NAMALWA (cell line): ENCODE measurements at places on chromosomes 16 and 17.

GRCh38 chr16:76683051-76683450, 405.9 kb downstream of the CNTNAP4 start:
- DNase-seq = no peak

- no peak for DNase-seq
These were observed 7.5 kb upstream of the CCL1 start for GRCh38 chr17:34370376-34370996.

- DNase-seq = no peak
These were observed 6.6 kb upstream of the PMP22 start for GRCh38 chr17:15271741-15272140.

DNA sequence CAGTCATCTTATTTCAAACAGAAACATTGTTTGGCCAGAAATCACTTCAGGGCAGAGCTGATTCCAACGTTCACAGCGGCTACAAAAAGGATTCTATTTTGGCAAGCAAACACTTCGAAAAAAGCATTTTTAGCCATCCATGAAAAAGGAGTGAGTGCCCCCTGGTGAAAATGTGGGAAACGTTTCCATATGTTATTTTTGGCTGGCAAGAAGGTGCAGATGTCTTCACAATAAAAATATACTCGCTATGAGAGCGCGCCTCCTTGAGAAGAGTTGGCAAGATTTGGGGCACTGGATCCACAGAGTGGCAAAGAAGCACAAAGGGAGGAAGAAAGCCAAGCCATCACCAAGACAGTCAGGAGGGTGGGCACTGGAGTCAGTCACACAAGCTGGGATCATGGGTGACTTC, 191.1 kb downstream of the CHD9NB start:
- no peak for DNase-seq

GRCh38 chr17:80045703-80046102, 9.3 kb downstream of the CCDC40 start:
- no peak for DNase-seq

DNA sequence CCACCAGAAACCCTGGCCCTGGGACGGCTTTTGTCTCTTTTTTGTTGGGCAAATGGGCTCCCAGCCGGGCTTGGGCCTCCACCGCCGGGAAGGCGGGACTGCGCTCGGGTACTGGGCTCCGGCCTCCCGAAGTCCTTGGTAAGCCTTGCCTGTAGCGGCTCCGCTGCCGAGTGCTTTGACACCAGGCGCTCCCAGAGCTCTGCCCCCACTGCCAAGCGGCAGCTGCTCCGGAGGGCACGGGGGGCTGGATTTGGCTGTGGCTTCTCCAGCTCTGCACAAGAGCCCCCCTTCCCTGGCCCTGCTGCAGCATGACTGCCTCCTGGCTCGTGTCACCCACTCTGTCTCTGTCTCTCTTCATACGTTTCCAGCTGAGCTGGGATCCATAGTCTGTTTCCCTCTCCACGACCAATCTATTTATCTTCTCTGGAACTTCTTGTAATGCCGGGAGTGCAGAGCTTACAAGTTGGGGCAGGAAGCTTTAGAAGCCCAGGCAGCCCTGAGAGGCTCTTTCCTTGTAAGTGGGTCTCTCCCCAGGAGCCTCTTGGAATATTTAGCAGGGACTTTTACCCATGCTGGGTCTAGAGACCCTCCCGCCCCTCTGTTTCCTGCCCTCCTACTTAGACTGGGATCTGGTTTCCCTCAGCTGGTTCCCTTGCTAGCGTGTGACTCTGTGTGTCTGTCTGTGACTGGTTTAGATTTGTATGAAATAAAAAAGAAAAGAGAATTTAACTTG, 246.9 kb upstream of the GSE1 start:
- no peak for DNase-seq

DNA sequence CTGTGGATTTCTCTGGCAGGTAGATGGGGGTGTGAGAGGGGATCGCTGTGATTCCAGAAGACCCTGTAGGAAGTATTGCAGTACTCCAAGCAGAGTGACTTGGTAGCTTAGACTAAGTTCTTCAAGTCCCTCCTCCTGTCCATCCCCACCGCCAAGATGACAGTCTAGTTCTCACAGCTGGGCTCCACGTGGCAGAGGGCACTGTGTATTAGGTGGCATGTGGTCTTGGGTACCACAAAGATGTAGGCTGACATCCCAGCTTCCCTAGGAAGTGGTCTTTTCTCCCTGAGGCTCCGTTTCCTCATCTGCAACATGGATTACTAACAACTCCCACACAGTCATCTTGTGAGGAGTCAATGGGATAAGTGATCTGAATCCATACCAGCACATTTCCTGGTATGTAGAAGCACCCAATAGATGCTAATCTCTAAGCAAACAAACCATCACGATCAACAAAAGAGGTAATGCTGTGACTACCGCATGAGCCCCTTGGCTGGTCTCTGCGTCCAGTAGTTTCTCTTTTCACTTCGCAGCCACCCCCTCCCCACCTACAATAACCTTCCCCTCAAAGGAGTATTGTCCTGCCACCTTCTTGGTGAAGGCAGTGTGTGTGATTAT, 349.1 kb upstream of the EEF2KMT start:
- no peak for DNase-seq

- DNase-seq = no peak
These were observed 941 bp upstream of the MRPS34 start for GRCh38 chr16:1773703-1774447.

GRCh38 chr16:84933774-84934631, 77.3 kb downstream of the ZDHHC7 start:
- no peak for DNase-seq

- no peak for DNase-seq
These were observed 21.1 kb downstream of the MGAT5B start for GRCh38 chr17:76889323-76889722.

- no peak for DNase-seq
These were observed 138.9 kb downstream of the SEC14L1 start for GRCh38 chr17:77279448-77280303.

- DNase-seq = no peak
These were observed 1.4 kb downstream of the OSBPL7 start for GRCh38 chr17:47820033-47820789.

DNA sequence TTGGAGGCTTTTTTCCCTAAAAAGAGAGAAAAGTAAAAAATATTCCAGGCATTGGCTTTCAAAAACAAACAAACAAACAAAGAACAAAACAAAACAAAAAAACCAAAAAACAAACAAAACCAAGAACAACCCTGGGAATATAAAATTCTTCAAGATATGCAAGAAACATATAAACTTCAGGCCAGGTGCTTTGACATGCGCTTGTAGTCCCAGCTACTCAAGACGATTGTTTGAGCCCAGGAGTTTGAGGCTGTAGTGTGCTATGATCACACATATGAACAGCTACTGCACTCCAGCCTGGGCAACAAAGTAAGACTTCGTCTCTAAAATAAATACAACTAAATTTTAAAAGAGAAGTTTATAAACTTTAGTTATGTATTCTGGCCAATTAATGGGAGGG, 52.5 kb upstream of the TEX2 start:
- DNase-seq = no peak

DNA sequence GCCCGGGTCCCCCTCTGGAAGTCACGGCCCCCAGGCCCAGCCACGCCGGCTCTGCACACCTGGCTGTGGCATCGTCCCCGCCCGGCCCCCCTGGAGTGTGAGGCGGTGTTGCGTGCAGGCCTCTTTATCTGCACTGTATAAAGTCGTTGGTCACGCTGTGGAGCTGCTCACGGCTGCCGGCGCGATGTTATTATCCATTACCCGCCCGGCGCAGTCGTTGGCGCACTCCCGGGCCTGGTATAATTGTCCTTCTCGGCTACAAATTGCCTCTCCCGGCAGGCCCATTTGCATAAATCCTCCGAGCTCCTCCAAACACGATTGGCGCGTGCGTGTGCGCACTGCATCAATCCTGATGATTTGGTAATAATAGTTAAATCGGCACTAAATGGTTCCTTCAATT, 57.8 kb downstream of the BAHCC1 start:
- DNase-seq = no peak

GRCh38 chr17:43402078-43402477, 3.3 kb downstream of the ARL4D start:
- no peak for DNase-seq

GRCh38 chr16:29684679-29685078, 5.7 kb downstream of the QPRT start:
- no peak for DNase-seq
